Lung (tissue), 17 donors: ENCODE measurements at places on chromosomes 16 and 17. TPM values are rescaled to one million over a fixed set of nuclear protein-coding genes. Genes with fewer than 3 reads are reported as not detected.

Gene MT1H
- total RNA-seq, result 4.4 TPM

- H3K27me3 ChIP-seq, result no peaks in the 10 kb centered on the region
- no peaks in the 10 kb centered on the region for H3K36me3 ChIP-seq
- H3K4me3 ChIP-seq, result no peak overlapping the region
- H3K27ac ChIP-seq, result peak overlapping the region; percentile 17
These were observed 4.8 kb downstream of the ATP2A3 start for GRCh38 chr17:3959295-3959899.

GRCh38 chr16:20750558-20750957 lies 8.9 kb upstream of the THUMPD1 start:
- H3K27ac ChIP-seq, result no peak overlapping the region
- no peak for DNase-seq
- no peaks in the 10 kb centered on the region for H3K27me3 ChIP-seq
- no peaks in the 10 kb centered on the region for H3K4me1 ChIP-seq

Gene LIMD2
- total RNA-seq, result 30.1 TPM

- no peak overlapping the region for H3K27ac ChIP-seq
- H3K4me1 ChIP-seq, result no peaks in the 10 kb centered on the region
- no peak for DNase-seq
- peaks cover 26% of the 10 kb centered on the region for H3K27me3 ChIP-seq
- peak overlapping the region; percentile 42 for H3K4me3 ChIP-seq
- H3K36me3 ChIP-seq, result no peaks in the 10 kb centered on the region
These were observed 899 bp downstream of the ACE start for GRCh38 chr17:63477480-63478440.

- DNase-seq, result no peak
- H3K4me1 ChIP-seq, result peaks cover 4% of the 10 kb centered on the region
- no peaks in the 10 kb centered on the region for H3K27me3 ChIP-seq
These were observed 345.4 kb downstream of the SOX9 start for GRCh38 chr17:72466199-72466598.

Gene ABCA8
- 187 TPM for total RNA-seq

- no peak overlapping the region for H3K4me3 ChIP-seq
- H3K36me3 ChIP-seq, result no peaks in the 10 kb centered on the region
- no peak for DNase-seq
- no peaks in the 10 kb centered on the region for H3K4me1 ChIP-seq
These were observed 687.3 kb downstream of the CDH11 start for GRCh38 chr16:64434526-64435069.

DNA sequence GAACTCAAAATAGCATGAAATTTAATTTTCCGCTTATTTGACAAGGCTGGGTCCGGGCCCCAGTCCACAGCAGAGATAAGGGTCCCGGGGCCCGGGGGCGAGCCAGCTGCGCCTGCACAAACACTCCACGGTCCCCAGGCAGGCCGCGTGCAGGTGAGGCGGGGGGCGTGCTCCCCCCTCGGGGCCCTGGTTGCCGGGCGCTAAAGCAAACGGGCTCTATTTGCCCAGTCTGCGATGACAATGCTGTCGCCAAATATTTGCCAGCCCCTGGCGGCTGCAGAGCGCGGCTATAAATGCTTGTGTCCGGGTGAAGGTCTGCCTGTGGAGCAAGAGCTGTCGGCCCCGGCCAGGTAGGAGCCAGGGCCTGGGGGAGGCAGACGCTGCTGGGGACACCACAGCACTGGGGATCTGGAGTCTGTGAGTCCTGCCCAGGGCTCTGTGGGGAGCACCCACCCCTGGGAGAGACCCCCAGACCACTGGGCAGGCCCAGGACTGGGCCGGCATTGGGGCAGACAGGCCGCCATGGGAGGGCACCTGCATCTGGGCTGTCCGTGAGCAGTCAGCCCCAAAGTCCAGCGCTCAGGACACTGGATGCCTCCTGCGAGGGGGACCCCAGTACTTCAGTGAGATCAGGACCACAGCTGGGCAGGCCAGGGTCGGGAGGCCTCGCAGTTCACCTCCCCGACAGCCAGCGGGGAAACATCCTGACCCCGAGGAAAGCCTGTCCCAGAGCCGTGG lies at the start of gene PERCC1:
PERCC1 (plus strand) TSS at position 320 of the 738 bp plus-strand sequence. CDS start 1,516 bp downstream, outside the sequence.
- no peaks in the 10 kb centered on the region for H3K4me1 ChIP-seq
- no peaks in the 10 kb centered on the region for H3K36me3 ChIP-seq
- DNase-seq, result peak; percentile 48
- H3K27me3 ChIP-seq, result no peaks in the 10 kb centered on the region
- H3K4me3 ChIP-seq, result no peak within 1 kb of the TSS
- no peak within 1 kb of the TSS for H3K27ac ChIP-seq

GRCh38 chr16:69476920-69477443 lies 52.6 kb downstream of the CYB5B start:
- H3K4me3 ChIP-seq, result no peak overlapping the region
- H3K36me3 ChIP-seq, result no peaks in the 10 kb centered on the region
- no peak overlapping the region for H3K27ac ChIP-seq
- no peak for DNase-seq
- no peaks in the 10 kb centered on the region for H3K4me1 ChIP-seq
- H3K27me3 ChIP-seq, result no peaks in the 10 kb centered on the region

GRCh38 chr17:28055546-28056275 lies 13.2 kb downstream of the NLK start:
- no peak overlapping the region for H3K4me3 ChIP-seq
- no peaks in the 10 kb centered on the region for H3K27me3 ChIP-seq
- H3K27ac ChIP-seq, result no peak overlapping the region
- DNase-seq, result peak; percentile 8
- H3K36me3 ChIP-seq, result no peaks in the 10 kb centered on the region
